ENCODE measurements at places on chromosomes 1 and 21.

- DNase-seq = peak; percentile 69
Observed at GRCh38 chr1:52281518-52281917, 84.5 kb downstream of the CC2D1B start.

DNA sequence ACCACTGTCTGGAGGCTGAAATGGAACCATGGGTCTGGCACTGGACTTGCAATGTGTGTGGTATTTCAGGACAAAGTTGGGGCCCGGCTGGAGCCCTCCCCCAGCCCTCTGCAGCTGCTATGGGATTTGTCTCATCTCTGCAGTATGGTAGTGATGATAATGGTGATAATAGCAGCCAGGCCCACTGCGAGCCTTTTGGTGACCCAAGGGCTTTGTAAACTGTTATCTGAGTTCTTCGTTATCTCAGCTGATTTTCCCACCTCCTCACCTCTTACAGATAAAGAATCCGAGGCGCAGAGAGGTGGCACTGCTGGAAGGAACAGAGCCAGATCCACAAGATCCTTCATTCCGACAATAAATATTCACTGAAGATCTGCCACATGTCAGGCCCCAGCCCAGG is 11.7 kb upstream of the WNT4 start:
- no peak for DNase-seq

DNA sequence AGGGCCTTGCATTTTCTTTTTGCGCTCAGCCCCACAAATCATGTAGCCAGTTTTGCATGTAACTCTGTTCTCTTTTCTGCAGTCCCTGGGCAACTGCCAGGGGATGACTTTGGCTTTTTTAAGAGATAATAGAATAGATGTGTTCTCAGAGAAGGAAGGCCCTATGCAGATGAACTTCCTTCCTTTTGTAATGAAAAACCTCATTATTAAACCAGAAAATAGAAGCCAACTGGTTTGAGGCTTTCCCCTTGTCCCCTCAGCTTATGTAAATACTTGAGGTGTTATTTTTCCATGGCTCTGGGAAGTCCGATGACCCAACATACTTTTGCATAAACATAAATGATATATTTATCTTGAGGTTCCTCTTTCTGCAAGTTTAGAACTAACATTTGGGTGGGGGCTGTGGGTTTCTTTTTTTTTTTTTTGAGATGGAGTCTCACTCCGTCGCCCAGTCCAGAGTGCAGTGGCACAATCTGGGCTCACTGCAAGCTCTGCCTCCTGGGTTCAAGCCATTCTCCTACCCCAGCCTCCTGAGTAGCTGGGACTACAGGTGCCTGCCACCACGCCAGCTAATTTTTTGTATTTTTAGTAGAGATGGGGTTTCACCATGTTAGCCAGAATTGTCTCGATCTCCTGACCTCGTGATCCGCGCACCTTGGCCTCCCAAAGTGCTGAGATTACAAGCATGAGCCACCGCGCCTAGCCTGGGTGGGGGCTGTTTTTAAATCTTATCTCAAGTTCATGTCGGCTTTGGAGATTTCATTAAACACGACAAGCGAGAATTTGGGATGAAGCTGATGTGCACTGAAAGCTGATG is 14.4 kb upstream of the FCRL5 start:
- no peak for DNase-seq

DNA sequence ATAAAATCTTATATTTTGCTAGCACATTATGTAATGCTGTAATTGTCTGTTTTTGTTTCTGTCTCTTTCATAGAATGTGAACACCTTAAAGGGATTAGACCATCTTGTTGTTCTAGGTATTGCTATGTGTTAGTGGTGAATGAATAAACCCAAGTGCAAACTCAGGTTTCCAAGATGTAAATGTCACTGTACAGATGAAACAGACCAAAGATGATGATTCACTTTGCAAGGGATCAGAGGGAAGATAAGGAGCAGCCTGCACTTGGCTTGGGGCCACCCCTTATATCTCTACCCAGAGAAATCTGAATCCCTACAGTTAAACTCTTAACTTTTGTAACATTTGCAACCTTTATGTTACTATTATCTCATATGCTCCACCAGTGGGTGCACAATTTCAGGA is 25.4 kb downstream of the UROD start:
- DNase-seq = peak; percentile 37

DNA sequence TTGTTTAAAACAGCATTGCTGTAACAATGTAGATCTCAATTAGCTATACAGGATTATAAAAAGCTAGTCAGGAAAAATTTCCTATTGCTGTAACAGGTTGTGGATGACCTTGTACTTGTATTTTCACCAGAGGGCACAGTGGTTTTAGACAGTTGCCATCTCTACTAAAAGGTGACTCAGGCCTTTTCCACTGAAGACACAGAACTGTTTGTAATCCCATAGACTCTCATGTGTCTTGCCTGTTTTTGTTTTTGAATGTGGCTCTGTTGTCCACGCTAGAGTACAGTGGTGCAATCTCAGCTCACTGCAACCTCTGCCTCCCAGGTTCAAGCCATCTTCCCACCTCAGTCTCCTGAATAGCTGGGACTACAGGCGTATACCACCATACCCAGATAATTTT is 5.9 kb downstream of the MTFR1L start:
- no peak for DNase-seq

DNA sequence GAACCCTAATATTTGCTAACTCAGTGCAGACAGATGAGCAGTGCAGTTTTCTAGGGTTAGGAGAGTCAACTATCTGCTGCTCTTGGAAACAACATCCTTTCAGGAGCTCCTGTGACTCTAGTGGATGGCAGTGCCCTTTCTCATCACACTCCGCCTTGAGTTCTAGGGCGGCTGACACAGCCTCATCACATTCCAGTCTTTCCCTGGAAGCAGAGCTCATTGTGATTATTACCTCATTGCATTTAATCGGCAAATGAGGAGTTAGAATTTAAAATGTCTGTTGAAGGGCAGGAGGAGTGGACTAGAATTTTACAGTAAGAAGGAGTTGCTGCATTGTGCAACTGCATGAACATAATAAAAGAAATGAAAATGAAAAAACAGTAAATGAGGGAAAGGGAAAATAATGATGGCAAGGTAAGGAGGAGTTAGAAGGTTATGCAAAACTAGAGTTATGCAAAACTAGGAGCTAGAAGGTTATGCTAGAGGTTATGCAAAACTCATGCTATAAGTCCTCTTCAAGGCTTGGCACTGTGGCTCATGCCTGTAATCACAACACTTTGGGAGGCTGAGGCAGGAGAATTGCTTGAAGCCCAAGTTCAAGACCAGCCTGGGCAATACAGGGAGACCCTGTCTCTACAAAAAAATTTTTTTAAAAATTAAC is 6.9 kb upstream of the PTGFRN start:
- DNase-seq = no peak

DNA sequence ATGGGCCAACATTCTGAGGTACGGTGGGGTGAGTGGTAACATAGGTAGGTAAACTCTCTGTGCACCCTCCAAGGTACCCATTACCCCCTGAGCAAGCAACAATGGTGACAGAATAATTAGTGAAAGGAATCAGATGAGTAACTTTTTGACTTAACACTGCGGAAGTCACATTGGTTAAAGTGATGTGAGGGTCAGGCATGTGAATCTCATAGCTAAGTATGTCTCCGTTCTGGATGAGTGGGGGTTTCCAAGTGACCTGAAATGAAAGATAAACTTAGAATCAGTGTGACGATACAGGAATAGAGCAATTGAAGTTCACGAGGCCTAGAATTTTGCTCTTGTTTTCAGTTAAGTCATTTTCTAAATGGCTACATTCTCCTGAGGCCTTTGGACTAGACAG is 311.7 kb downstream of the KCTD3 start:
- no peak for DNase-seq

- DNase-seq = no peak
Observed at GRCh38 chr1:164058198-164058597, 500.8 kb upstream of the PBX1 start.

DNA sequence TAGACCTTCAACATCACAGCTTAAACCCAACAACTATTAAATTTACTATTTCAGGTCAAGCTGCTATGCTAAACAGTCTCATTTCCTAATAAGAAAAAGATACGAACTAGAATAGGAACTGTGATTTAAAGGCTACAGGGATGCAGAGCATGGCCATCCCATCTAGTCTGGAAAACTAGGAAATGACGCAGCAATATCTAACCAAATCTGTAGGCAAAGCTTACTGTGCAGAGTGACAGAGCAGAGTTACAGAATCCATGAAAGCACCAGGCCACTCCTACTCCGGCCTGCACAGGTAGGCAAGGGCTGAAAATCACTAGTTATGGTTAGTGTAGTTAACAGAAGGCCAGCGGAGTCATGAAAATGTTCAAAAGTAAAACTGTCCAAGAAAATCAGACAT is 2.1 kb downstream of the HLCS start:
- DNase-seq = no peak

DNA sequence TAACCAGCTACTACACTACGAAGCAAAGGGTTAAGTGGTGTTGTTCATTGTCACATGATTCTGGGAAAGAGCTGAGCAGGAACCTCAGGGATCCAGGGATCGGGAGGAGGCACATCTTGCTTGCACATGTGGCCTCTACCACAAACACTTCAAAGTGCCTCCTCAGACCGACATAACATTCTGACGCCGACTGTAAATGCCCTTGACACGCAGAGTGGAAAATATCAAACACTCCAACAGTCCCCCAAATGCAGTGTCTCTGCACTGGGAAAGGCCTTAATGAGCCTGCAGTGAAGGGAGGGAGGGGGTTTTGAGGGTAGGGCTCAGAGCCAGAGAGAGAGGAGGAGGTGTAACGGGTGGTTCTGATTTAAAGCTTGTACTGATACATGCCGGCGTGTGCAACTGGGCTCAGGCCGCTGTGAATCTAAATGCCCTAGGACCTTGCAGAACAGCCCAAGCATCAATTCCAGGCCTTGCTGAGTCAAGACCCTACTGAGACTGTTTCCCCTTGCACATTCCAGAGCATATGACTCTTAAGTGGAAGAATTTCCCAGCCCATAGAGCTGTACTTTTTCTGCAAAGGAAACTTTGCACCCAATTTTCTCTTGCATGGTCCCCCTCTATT is 163.7 kb downstream of the NTMT2 start:
- peak; percentile 4 for DNase-seq

DNA sequence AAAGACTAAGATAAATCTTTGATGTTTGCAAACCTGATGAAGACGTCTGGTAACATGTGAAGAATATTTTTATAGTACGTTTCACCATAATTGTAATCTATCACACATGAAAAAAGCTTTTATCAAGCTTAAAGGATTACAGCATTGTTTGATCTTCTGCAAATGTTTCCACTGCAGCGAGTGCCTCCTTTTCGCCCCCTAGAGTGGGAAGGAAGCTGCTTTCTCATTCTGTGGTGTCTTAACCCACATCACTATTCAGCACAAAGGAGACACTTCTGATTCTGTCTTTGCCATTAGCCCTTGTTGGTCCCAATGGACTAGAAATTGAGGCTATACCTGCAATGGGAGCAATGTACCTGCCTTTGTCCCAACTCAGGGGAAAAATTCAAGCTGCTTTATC is 46.0 kb upstream of the IL12RB2 start:
- no peak for DNase-seq

DNA sequence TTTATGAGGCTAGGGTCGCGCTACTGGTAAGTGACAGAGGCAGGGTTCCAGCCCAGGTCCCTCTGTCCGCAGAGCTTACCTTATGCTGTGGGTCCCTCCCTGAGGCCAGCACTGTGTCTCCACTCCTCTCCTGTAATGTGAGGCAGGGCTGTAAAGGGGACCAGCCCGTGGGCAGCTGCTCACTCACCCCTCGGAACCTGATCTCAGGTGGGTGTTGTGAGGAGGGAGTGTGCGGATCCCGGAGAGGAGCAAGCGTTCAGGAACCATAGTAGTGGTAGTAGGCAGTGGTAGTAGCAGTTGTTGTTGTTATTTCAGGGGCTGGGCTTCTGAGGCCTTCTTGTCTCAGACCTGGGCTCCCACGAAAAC is 1.7 kb downstream of the ZC3H12A start:
- DNase-seq = no peak

DNA sequence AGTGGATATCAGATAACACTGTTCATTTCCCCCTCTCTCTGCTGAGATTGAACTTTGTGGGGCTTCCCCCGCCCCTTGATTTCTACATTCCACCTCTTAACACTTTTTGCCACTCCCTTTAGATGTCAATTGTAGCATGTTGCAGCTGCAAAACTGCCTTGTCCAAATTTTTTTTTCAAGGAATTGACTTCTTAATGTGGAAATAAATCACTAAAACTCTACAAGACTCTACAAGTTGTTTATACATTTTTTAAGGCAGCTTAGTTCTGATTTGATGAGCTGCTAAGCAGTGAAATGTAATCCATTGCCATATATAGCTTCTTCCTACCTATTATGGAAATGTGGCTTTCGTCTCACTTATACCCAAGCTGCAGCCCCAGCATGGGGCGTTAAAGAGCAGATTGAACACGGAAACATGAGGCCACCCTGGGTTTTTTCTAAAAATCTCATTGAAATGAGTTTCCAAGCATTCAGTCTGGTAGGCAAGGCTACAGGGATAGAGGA is 132.2 kb downstream of the SYT2 start:
- no peak for DNase-seq

- DNase-seq = no peak
Observed at GRCh38 chr1:231091831-231092301, 51.8 kb upstream of the FAM89A start.

DNA sequence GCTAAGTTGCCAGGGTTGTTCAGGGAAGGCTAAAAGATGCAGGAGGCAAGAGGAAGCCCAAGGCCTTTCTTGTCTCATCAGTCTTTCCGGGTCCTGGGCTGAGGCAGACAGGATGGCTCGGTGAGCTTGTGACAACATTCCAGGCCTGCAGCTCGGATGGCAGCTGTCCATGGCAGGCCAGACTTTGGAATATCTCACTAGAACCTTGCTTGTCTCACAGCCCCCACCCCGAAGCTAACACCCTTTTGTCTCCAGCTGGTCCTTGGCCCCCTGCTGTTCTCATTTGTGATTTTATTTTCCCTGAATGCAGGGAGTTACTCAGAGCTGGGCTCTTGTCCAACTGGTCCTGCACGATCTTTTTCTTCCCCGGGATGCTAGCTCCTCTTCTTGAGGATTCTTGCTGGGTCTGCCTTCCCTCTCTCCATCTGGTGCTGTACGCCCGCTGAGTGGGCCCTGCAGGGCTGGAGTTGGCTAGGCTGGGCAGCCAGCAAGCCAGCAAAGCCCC is 477.2 kb upstream of the CAMK1G start:
- DNase-seq = no peak

GRCh38 chr1:207145401-207146058 is 41.5 kb downstream of the C4BPA start:
- DNase-seq = peak; percentile 11

DNA sequence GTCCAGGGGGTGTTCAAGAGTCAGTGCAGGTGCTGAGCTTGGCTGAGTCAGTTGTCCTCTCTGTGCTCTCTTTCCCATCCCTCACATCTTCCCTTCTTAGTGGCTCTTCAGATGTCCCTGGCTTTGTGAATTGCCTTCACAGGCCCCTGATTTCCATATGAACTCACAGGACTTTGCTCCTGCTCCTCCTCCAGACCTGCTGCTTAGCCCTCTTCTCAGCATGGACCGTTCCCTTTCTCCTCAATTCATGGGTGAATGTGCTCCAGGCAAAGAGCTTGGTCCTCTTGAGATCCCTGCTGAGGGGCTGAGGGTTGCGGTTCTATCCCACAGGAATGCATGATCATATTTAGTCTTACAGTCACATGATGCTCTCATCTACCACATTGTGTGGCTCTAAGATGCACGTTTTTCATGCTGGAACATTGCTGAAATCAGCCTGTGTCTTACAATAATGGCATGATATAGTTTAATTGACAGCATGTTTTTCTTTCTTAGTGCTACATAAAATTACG is 30.5 kb downstream of the CACNA1E start:
- DNase-seq = no peak

All from NCI-H226 (cell line).